ENCODE measurements at places on chromosomes 4 and X.

DNA sequence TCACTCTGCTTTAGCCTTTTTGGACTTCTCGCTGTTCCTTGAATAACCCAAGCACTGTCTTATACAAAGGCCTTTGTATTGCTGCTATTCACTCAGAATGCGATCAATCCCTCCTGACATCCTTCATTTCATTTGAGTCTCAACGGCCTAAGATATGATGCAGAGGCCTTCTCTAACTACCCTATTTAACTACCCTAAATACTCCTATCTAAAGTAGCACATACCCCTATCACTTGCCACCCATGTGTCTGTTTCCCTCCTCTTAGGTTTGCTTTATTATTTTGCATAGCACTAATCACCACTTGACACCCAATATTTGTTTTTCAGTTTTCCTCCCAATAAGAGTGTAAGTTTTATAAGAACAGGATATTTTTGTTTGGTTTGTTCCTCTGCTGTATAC lies 42.3 kb upstream of the ACSL4 start:
- H3K4me1 ChIP-seq: peaks cover 30% of the 10 kb centered on the region
- no peaks in the 10 kb centered on the region for H3K27me3 ChIP-seq
- no peak for DNase-seq
- H3K27ac ChIP-seq: no peak overlapping the region
- H3K36me3 ChIP-seq: peaks cover 2% of the 10 kb centered on the region
- H3K4me3 ChIP-seq: no peak overlapping the region

DNA sequence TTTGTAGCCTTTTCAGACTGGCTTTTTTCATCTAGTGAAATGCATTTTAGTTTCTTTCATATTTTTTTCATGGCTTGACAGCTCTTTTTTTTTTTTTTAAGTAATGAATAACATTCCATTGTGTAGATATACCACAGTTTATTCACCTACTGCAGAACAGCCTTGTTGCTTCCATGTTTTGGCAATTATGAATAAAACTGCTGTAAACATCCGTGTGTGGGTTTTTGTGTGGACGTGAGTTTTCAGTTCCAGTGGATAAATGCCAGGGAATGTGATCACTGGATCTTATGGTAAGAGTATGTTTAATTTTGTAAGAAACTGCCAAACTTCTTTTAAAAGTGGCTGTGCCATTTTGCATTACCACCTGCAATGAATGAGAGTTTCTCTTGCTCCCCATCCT lies 160.8 kb downstream of the SOWAHB start:
- no peak overlapping the region for H3K4me3 ChIP-seq
- DNase-seq: no peak
- peaks cover 11% of the 10 kb centered on the region for H3K36me3 ChIP-seq
- H3K4me1 ChIP-seq: peaks cover 28% of the 10 kb centered on the region
- no peak overlapping the region for H3K27ac ChIP-seq
- H3K27me3 ChIP-seq: no peaks in the 10 kb centered on the region

DNA sequence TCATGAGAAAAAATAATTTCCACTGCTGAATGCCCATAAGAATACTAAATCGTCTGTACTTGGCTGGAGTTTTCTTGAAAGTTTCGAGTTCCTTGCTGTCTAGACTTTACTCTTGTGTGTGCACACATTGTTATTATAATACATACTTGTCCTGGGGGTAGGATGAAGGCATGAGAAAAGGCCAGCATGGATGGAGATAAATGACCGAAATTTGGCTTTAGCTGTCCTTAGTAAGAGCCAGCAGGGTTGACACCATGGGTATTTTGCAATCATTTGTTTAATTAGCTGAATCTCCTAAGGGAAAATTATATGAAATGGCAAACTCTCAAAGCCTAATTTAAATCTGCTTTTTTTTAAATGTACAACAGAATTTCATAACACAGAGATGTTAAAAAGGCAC lies 641.6 kb downstream of the ADGRL3 start:
- DNase-seq: no peak
- H3K27me3 ChIP-seq: no peaks in the 10 kb centered on the region
- H3K4me3 ChIP-seq: no peak overlapping the region
- H3K36me3 ChIP-seq: peaks cover 2% of the 10 kb centered on the region

GRCh38 chrX:14032406-14032805 lies 2.7 kb upstream of the GEMIN8 start:
- peak overlapping the region; percentile 75 for H3K4me3 ChIP-seq
- H3K4me1 ChIP-seq: peaks cover 21% of the 10 kb centered on the region
- no peaks in the 10 kb centered on the region for H3K36me3 ChIP-seq
- peak; percentile 61 for DNase-seq
- no peak overlapping the region for H3K27ac ChIP-seq

DNA sequence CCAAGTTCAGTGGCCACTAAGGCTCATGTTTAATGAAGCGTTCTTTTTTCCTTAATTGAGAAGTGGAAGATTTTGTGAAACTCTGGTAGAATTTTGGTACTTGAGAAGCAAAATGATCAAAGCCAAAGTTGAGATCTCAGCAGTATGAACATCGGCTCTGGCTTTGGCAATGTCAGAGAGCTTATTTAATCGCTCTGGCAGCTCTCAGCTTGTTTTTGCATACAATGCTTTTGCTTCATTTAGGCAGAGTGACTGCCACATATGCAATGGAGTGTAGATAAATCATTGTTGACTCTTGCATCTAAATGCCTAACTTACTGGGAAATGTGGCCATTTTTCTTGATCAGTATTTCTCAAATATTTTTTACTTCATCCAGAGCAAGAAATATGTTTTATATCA lies 135.7 kb downstream of the AASDH start:
- no peak for DNase-seq
- peaks cover 5% of the 10 kb centered on the region for H3K36me3 ChIP-seq
- no peak overlapping the region for H3K27ac ChIP-seq
- H3K27me3 ChIP-seq: no peaks in the 10 kb centered on the region
- H3K4me3 ChIP-seq: no peak overlapping the region

GRCh38 chr4:657834-658667 lies 16.0 kb downstream of the ATP5ME start:
- peaks cover 3% of the 10 kb centered on the region for H3K4me1 ChIP-seq
- H3K27me3 ChIP-seq: no peaks in the 10 kb centered on the region
- no peak for DNase-seq

- no peak overlapping the region for H3K27ac ChIP-seq
- peaks cover 22% of the 10 kb centered on the region for H3K27me3 ChIP-seq
- DNase-seq: no peak
- H3K4me1 ChIP-seq: peaks cover 26% of the 10 kb centered on the region
- H3K4me3 ChIP-seq: peak overlapping the region; percentile 35
- H3K36me3 ChIP-seq: peaks cover 3% of the 10 kb centered on the region
These were observed 3.5 kb upstream of the SLIT2 start for GRCh38 chr4:20248155-20248558.

DNA sequence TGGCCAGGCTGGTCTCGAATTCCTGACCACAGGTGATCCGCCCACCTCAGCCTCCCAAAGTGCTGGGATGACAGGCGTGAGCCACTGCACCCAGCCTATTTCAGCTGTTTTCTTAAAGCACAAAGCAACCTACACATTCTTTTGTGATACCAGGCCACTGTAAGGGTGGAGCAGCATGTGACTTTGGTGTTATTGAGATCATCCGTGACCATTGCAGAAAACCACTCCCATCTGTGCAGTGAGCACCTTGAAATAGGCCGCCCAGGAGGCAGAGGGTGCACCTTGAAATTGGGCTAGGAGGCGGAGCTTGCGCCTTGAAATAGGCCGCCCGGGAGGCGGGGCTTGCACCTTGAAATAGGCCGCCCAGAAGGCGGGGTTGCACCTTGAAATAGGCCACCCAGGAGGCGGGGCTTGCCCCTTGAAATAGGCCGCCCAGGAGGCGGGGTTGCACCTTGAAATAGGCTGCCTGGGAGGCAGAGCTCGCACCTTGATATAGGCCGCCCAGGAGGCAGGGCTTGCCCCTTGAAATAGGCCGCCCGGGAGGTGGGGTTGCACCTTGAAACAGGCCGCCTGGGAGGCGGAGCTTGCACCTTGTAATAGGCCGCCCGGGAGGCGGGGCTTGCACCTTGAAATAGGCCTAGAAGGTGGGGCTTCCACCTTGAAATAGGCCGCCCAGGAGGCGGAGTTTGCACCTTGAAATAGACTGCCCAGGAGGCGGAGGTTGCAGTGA lies 9.0 kb upstream of the SLC25A6 start:
- H3K27me3 ChIP-seq: no peaks in the 10 kb centered on the region
- no peak overlapping the region for H3K27ac ChIP-seq
- peaks cover 4% of the 10 kb centered on the region for H3K36me3 ChIP-seq

GRCh38 chr4:111064342-111064993 lies 441.6 kb upstream of the PITX2 start:
- no peak overlapping the region for H3K4me3 ChIP-seq
- H3K27ac ChIP-seq: no peak overlapping the region
- DNase-seq: no peak
- no peaks in the 10 kb centered on the region for H3K4me1 ChIP-seq
- no peaks in the 10 kb centered on the region for H3K27me3 ChIP-seq

- H3K36me3 ChIP-seq: no peaks in the 10 kb centered on the region
- no peak overlapping the region for H3K4me3 ChIP-seq
- H3K27ac ChIP-seq: no peak overlapping the region
- no peaks in the 10 kb centered on the region for H3K4me1 ChIP-seq
These were observed 23.6 kb upstream of the CDKL5 start for GRCh38 chrX:18401848-18402213.

- no peak overlapping the region for H3K27ac ChIP-seq
- no peak for DNase-seq
- H3K36me3 ChIP-seq: peaks cover 2% of the 10 kb centered on the region
These were observed 19.3 kb downstream of the WDR13 start for GRCh38 chrX:48616576-48616975.

DNA sequence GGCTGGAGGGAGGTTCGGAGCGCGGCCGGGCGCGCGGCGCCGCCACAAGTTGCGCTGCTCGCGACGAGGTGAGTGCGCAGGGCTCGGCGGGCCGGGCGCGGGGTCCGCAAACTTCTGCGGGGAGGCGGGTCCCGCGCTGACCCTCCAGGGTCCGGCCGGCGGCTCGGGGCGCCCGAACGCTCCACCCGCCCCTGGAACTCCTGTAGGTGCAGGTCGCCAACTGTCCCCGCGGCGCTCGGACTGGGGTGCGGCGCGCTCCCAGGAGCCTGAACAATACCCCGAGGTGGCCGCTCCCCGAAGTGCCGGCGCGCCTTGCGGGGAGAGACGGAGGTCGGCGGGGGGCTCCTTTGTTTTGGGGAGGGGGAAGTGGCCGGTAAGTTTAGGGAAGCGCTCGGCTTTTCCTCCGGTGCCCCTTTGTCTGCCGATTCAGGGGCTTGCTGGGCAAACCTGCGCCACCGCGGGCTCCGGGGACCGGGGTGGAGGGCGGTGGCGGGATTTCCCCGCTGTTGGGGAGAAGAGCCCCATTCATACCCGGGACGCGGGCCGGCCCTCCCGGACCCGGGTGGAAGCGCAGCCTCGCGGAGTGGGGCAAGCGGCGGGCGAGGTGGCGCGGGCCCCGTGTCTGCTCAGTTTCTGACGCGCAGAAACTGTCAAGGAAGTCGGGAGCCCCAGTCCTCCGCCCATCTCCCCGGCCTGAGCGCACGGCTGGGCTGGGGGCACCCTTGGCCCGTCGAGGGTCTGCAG lies 694 bp downstream of the TBL1X start:
- H3K36me3 ChIP-seq: no peaks in the 10 kb centered on the region
- H3K4me3 ChIP-seq: peak overlapping the region; percentile 87
- H3K27ac ChIP-seq: no peak overlapping the region
- H3K27me3 ChIP-seq: peaks cover 4% of the 10 kb centered on the region

DNA sequence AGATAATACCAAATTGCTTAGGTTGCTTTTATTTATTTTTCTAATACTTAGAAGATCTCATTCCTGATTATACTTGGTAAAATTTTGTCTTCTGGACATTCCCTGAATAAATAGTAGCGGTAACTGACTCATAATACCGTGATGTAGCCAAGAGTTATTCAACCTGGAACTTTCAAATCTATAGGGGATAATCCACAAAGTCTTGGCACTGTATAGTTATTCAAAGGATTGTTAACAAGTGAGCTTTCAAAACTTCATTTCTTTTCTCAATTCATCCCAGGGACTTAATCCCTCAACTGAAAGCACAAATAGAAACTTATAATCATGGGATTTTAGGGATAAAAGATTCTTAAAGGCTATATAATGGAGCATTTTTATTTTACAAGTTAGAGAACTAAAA lies 1383.3 kb downstream of the FAM133A start:
- no peak overlapping the region for H3K27ac ChIP-seq
- no peaks in the 10 kb centered on the region for H3K4me1 ChIP-seq
- H3K4me3 ChIP-seq: no peak overlapping the region
- no peaks in the 10 kb centered on the region for H3K36me3 ChIP-seq

- DNase-seq: no peak
- no peak overlapping the region for H3K4me3 ChIP-seq
- peaks cover 73% of the 10 kb centered on the region for H3K36me3 ChIP-seq
- no peak overlapping the region for H3K27ac ChIP-seq
These were observed 40.9 kb downstream of the GPR143 start for GRCh38 chrX:9724711-9725110.

- H3K4me1 ChIP-seq: no peaks in the 10 kb centered on the region
- no peak overlapping the region for H3K27ac ChIP-seq
- H3K27me3 ChIP-seq: no peaks in the 10 kb centered on the region
- H3K4me3 ChIP-seq: no peak overlapping the region
- DNase-seq: no peak
- no peaks in the 10 kb centered on the region for H3K36me3 ChIP-seq
These were observed 12.5 kb upstream of the ART3 start for GRCh38 chr4:76061982-76062381.

GRCh38 chr4:178395798-178396197 lies 953.6 kb upstream of the AGA start:
- no peak overlapping the region for H3K4me3 ChIP-seq
- H3K27me3 ChIP-seq: no peaks in the 10 kb centered on the region
- H3K36me3 ChIP-seq: no peaks in the 10 kb centered on the region

DNA sequence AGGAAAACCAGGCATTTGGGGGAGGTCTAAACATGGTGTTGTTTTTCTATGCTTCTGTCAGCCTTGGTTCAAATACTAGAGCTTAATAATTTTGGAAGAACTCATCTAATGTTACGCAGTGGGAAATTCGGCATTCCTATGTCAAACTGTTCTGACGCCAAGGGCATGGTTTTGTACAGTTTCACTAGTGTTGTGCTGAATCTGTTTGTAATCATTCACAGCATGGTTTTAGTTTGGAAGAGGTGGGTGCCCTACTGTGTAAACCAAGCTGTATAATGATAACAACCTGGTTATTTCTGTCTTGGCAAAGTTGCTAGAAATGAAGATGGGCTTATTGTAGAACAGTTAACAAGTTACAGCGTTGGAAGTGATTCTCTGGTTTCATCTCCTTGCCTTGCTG lies 5.2 kb downstream of the DDX3X start:
- no peak overlapping the region for H3K27ac ChIP-seq
- H3K27me3 ChIP-seq: peaks cover 8% of the 10 kb centered on the region
- H3K4me1 ChIP-seq: peaks cover 25% of the 10 kb centered on the region
- peak overlapping the region; percentile 10 for H3K4me3 ChIP-seq
- peaks cover 32% of the 10 kb centered on the region for H3K36me3 ChIP-seq
